ENCODE measurements at places on chromosomes 12 and 14.
A peak's percentile ranks its signal among the peaks of the same experiment; 100 is the strongest.

DNA sequence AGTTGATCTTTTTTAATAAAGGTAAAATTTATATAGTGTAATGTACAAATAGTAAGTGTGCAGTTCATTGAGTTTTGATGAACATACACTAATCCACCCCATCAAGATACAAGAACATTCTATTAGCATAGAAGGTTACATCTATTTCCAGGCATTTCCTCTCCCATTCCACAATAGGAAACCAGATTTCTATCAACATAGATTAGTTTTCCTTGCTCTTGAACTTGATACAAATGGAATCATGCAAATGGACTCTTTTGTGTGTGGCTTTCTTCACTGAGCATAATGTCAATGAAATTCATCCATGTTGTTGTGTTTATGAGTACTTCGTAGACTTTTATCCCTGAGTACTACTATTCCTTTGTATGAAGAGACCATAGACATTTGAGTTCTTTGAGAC lies 10.8 kb downstream of the STYX start:
- DNase-seq = no peak
- no peaks in the 10 kb centered on the region for H3K27me3 ChIP-seq
- no peak overlapping the region for H3K4me3 ChIP-seq

GRCh38 chr14:29805415-29806123 lies 122.1 kb downstream of the PRKD1 start:
- 0 out of 2 replicates have a peak overlapping the region, but pooled peaks have one; percentile 2 for H3K4me3 ChIP-seq
- H3K36me3 ChIP-seq = no peaks in the 10 kb centered on the region
- peak overlapping the region; percentile 49 for H3K27ac ChIP-seq

- peaks cover under 1% of the 10 kb centered on the region for H3K36me3 ChIP-seq
- H3K27ac ChIP-seq = no peak overlapping the region
- no peaks in the 10 kb centered on the region for H3K4me1 ChIP-seq
- DNase-seq = no peak
Measured at GRCh38 chr12:107598906-107599305, 86.7 kb upstream of the PWP1 start.

GRCh38 chr14:65225299-65226159 lies 123.2 kb upstream of the MAX start:
- H3K4me3 ChIP-seq = no peak overlapping the region
- H3K27me3 ChIP-seq = peaks cover 2% of the 10 kb centered on the region
- no peaks in the 10 kb centered on the region for H3K36me3 ChIP-seq

GRCh38 chr12:90174198-90174510 lies 465.5 kb upstream of the ATP2B1 start:
- no peak overlapping the region for H3K4me3 ChIP-seq
- no peak for DNase-seq
- no peak overlapping the region for H3K27ac ChIP-seq

DNA sequence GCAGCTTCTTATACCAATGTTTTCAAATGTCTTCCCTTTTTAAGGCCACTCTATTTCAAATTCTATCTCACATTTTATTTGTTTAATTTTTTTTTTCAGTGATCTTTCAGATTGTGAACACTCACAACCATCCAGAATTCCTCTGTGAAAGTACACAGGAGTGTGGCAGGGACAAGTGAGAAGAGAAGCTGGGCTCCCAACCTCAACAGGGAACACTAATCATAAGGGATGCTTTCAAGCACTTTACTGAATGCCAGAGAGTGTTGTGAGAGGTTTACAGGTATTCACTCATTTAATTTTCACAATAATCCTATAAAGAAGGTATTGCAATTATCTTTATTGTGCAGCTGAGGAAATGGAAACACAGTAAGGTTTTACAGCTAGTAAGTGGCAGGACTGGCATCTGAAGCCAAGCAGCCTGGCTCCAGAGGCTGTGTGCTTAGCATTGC lies 60.1 kb upstream of the PYGL start:
- no peak for DNase-seq
- no peak overlapping the region for H3K4me3 ChIP-seq
- H3K27ac ChIP-seq = no peak overlapping the region
- H3K27me3 ChIP-seq = no peaks in the 10 kb centered on the region

GRCh38 chr12:24900196-24900595 lies 48.7 kb downstream of the BCAT1 start:
- no peak overlapping the region for H3K27ac ChIP-seq
- peaks cover 28% of the 10 kb centered on the region for H3K4me1 ChIP-seq
- H3K36me3 ChIP-seq = peaks cover 15% of the 10 kb centered on the region
- H3K4me3 ChIP-seq = peak overlapping the region; percentile 34
- no peak for DNase-seq
- peaks cover 3% of the 10 kb centered on the region for H3K27me3 ChIP-seq

GRCh38 chr12:20463913-20464524 lies 95.7 kb downstream of the PDE3A start:
- no peak for DNase-seq
- H3K27me3 ChIP-seq = no peaks in the 10 kb centered on the region
- H3K4me3 ChIP-seq = no peak overlapping the region
- H3K36me3 ChIP-seq = no peaks in the 10 kb centered on the region
- no peaks in the 10 kb centered on the region for H3K4me1 ChIP-seq

DNA sequence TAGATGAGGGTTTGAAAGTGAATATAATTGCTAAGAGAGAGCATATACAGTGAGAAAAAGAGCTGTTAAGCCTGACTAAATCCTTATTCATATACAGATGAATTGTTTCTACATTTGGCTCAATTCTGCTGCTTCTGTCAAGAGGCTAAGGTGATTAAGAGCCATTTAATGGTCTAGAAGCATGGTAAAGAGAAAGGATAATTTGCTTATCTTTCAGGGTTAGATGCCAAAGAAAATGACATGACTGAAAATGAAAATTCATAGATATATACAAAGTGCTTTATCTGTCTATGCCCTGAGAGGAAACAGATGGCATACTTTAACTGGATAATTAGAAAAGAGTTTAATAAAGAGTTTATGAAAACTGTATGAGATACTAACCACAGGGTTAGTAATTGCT lies 834.9 kb downstream of the SLC6A15 start:
- no peaks in the 10 kb centered on the region for H3K4me1 ChIP-seq
- no peak overlapping the region for H3K27ac ChIP-seq
- no peaks in the 10 kb centered on the region for H3K27me3 ChIP-seq
- no peak overlapping the region for H3K4me3 ChIP-seq

DNA sequence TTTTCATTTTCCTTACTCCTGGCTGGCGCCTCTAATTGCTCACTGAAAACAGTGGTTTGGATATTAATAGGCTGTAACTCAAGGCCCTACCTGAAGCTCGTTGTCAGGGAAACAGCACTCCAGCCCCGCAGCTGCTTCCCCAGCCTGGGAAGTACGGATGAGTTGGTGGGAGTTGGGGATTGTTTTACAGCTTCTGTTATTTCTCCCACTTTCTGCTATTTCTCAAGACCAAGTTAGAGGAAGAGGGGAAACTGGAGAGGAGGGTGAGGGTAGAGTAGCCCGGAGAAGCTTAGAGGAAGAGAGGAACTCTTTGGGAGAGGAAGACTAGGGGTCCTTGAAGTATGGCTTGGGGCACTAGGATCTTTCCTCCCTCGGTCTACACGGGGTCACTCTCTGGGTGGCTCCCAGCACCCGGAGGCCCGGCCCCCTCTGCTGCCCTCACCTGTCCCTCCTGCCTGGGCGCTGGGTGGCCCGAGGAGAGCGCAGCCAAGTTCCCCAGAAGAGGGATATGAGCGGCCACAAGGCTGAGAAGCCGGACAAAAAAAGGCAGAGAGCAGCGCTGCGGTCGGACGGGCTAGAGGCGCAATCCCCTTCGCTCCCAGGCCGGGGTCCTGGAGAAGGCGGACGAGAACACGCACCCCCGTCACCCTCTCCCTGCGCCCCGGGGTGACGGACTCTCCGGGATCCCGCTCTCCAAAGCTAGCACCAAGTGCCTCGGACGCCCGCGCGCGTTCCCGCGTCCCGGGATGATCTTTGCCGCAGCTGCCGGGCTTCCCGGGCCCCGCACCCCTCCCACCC lies 671 bp downstream of the SPTB start:
- H3K36me3 ChIP-seq = no peaks in the 10 kb centered on the region
- H3K27ac ChIP-seq = no peak overlapping the region
- DNase-seq = peak; percentile 41
- peak overlapping the region; percentile 75 for H3K4me3 ChIP-seq
- H3K27me3 ChIP-seq = peaks cover 69% of the 10 kb centered on the region
- H3K4me1 ChIP-seq = peaks cover 18% of the 10 kb centered on the region

DNA sequence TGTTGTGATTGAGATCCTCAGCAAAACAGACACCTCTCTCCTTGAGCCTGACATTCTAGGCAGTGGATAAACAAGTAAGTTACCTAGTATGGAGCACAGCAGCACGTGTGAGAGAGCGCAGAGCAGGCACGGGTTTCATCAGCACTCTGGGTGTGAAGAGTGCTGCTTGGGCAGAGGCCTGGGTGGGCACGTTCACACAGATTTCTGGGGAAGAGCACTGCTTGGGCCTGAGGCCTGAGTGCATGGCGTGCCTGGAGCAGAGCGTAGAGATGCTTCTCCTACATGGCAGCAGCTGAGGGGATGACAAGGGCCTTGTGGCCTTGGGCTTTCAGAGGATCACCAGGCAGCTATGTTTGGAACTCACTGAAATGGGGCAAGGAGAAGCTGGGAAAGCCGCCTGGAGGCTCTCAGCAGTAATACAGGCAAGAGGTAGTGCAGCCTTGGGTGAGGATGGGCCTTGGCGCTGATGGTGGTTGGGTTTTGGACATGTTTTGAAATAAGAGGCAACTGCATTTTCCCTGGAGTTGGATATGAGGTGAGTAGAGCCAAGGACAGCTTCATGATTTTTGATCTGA lies 17.6 kb downstream of the CKB start:
- no peak for DNase-seq
- H3K27me3 ChIP-seq = no peaks in the 10 kb centered on the region
- H3K27ac ChIP-seq = peak overlapping the region; percentile 72
- peaks cover 38% of the 10 kb centered on the region for H3K36me3 ChIP-seq
- H3K4me3 ChIP-seq = no peak overlapping the region

DNA sequence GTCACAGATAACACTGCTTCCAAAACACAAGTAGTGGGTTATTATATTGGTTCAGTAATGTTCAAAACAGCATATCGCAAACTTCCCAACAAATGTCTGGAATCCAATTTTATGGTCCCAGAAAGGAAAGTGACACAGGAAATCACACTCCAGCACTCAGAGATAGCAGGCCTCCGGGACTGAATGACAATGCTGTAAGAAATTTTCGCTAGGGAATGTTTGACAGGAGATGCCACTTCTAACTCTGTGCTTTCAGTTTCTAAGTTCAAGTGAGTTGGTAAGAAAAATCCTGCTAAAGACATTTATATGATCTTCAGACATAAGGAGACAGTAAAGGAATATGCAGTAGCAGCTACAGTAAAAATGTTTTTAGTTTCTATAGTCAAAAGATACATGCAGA lies 93.2 kb downstream of the SLC2A13 start:
- no peaks in the 10 kb centered on the region for H3K27me3 ChIP-seq
- no peak for DNase-seq
- no peaks in the 10 kb centered on the region for H3K36me3 ChIP-seq
- H3K4me1 ChIP-seq = peaks cover 41% of the 10 kb centered on the region

- H3K4me3 ChIP-seq = no peak overlapping the region
- DNase-seq = no peak
- H3K27me3 ChIP-seq = no peaks in the 10 kb centered on the region
- peaks cover 3% of the 10 kb centered on the region for H3K4me1 ChIP-seq
- H3K36me3 ChIP-seq = no peaks in the 10 kb centered on the region
Measured at GRCh38 chr12:47547077-47547476, 158.8 kb downstream of the RPAP3 start.

DNA sequence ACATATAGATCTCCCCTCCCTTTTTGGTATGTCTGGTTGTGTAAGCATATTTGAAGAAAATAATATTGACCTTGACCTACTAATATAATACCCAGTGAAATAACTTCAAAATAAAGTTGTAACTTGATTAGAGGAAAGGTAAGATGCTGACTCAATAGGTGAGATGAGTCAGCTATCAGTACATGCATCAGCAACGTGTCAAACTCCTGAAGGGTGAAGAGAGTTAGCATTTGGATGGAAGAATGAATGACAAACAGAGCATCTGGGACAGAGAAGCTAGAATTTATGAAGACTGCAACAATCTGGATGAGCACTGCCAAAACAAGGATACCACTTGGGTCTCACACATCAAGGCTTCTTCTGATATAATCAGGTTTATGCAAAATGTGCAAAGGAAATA lies 74.9 kb downstream of the PPP2R5E start:
- H3K36me3 ChIP-seq = no peaks in the 10 kb centered on the region
- no peaks in the 10 kb centered on the region for H3K27me3 ChIP-seq
- H3K4me3 ChIP-seq = no peak overlapping the region
- DNase-seq = no peak

- no peak for DNase-seq
Measured at GRCh38 chr14:71062581-71063303, 155.5 kb downstream of the PCNX1 start.

DNA sequence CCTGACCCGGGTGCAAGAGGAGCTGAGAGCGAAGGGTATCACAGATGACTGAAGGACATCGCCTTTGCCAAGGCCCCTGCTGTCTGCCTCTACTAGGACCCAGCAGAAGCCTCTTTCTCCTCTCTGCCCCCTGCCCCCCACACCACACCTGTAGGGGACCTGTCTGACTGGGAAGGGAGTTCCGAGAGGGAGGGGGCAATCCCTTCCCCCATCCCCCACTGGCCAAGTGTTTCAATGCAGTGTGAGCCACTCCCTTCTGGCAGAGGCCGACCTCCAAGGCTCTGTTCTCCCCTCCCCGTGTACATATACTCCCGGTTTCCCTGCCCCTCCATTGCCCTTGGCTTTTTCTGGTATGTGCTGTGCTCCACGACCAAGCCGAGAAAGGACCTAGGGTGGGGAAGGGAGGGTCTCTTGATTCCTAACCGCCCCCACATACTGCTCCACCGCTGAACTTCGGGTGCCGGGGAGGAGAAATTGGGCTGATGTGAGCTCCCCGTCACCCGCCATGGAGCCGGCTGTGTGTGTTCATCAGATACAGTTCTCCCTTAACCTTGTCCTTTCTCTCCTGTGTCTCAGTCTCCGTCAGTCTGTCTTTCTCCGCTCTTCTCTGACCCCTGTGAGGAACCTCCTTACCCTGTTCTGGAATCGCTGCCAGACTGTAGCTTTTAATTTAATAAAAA lies 2.0 kb upstream of the ARHGEF25 start:
- H3K4me1 ChIP-seq = peaks cover 41% of the 10 kb centered on the region
- peak overlapping the region; percentile 87 for H3K4me3 ChIP-seq
- peak; percentile 71 for DNase-seq
- peaks cover 11% of the 10 kb centered on the region for H3K36me3 ChIP-seq

GRCh38 chr12:109428037-109428629 lies 49.0 kb downstream of the KCTD10 start:
- H3K27ac ChIP-seq = no peak overlapping the region
- peak; percentile 86 for DNase-seq
- H3K36me3 ChIP-seq = no peaks in the 10 kb centered on the region
- 0 out of 2 replicates have a peak, but pooled peaks cover 3% of the 10 kb centered on the region for H3K27me3 ChIP-seq

GRCh38 chr12:6507102-6507998 lies 13.4 kb downstream of the NCAPD2 start:
- DNase-seq = peak; percentile 48
- H3K36me3 ChIP-seq = peaks cover 50% of the 10 kb centered on the region
- peak overlapping the region; percentile 3 for H3K4me3 ChIP-seq
- H3K27me3 ChIP-seq = no peaks in the 10 kb centered on the region

DNA sequence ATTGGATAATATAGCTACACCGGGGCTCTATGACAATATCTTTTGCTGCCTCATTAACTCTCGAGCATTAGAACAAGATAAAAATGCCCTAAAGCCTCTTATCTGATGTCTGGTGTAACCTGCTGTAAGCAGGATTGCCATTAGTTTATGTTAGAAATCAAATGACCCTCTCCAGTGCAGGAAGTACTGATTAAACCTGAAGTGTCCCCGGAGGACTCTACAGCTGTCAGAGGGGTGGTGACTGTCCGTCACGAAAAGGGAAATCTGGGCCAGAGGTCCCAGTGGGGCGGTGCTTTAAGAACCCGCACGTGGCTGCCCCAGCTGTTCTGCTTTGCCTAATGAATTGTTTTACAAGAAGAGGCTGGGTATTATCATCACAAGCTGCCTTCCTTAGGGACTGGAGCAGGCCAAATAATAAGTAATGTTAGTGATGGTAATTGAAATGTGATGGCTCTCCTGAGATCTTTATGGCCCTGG lies 55.7 kb downstream of the LIN52 start:
- H3K4me1 ChIP-seq = peaks cover under 1% of the 10 kb centered on the region
- H3K36me3 ChIP-seq = no peaks in the 10 kb centered on the region
- DNase-seq = peak; percentile 15
- no peaks in the 10 kb centered on the region for H3K27me3 ChIP-seq
- no peak overlapping the region for H3K4me3 ChIP-seq

Data from WTC11 (cell line).